ENCODE measurements at places on chromosomes 3 and 15.

DNA sequence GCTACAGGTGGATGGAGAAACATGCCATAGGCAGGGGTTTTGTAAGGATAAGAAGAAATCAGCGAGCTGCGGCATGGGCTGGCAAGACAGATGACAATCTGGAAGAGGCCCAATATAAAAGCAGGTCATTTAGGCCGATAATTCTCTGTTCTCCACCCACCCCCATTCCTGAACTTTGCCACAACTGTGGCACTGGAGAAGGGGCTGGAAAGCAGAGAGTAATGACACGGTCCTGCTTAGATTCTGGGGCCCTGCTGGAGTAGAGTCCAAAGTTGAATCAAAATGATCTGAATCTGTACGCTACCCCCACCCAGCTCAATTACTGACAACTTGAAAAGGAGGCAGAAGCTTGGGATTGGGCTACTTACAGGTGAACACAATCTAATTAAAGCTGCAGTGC, 18.4 kb upstream of the BUB1B start:
- DNase-seq, result no peak

GRCh38 chr3:77158730-77159581, 119.1 kb downstream of the ROBO2 start:
- no peak for DNase-seq

DNA sequence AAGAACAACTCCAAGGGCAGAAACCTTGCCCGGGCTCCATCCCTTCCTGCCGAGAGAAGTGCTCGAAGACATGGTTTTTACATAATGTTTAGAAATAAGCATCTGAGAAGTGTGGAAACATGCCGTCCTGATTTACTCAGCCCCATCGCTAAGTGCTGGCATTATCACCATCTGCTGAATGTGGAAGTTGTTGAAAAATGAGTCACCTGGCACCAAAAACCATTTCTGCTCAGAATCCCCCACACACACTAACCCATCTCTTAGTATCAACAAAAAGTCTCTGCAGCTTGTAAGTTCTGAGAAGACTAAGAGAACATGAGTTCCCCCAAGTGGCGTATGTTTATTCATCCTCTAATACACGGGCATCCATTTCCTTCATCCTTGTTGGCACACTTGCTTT, 51.0 kb upstream of the ARL8B start:
- no peak for DNase-seq

- no peak for DNase-seq
These were observed 1.5 kb downstream of the GPR87 start for GRCh38 chr3:151315136-151315535.

DNA sequence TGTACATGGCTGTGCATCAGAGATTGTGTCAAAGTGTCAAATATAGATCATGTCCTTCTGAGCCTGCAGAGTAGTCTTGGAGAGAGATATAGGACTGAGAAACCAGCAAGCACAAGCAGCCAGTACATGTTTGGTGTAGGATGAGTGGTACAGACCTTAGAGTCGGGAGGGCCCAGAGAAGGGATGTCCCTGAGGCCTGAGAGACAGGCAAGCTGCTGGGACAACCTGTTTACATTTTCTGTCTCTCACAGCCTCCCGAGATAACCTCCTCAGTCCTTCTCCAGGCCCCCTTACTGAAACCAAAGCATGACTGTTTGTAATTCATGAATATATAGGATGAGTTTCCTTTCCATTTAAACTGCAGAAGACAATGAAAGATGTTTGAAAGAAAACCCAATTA, 182.4 kb upstream of the STT3B start:
- no peak for DNase-seq

- no peak for DNase-seq
These were observed 108.8 kb upstream of the MCTP2 start for GRCh38 chr15:94122516-94122915.

GRCh38 chr3:110504401-110504800, 567.2 kb upstream of the NECTIN3 start:
- no peak for DNase-seq

DNA sequence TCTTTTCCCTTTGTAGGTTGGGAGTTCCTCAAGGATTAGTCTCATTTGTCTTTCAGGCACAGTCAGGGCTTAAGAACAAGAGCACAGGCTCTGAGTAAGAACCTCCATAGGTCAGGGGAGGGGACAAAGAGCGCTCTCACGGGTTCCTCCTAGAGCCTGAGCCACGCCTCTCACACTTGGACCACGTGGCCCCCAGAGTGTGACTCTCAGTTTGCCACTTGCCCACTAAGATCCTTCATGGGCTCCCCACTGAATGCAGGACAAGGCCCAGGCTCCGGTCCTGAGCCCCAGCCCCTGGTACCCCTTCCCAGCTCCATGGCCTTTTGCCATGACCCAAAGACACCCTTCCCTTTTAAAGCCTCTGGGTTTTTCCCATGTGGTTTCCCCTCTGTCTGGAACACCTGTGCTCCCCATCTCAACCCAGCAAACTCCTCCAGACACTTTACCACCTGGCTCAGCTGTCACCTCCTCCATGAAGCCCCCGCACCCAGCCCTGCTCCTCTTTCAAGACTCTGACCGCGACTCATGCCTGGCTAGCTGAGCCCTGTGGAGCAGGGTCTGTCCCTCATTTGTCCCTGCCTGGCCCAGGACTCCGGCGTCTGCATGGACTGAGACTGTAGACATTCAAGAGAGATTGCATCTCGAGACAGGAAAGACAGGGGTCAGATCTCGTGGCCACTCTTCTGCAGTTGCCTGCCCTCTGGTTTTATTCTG, 32.7 kb downstream of the IQSEC1 start:
- no peak for DNase-seq

GRCh38 chr3:187922704-187923416, 177.6 kb upstream of the BCL6 start:
- no peak for DNase-seq

DNA sequence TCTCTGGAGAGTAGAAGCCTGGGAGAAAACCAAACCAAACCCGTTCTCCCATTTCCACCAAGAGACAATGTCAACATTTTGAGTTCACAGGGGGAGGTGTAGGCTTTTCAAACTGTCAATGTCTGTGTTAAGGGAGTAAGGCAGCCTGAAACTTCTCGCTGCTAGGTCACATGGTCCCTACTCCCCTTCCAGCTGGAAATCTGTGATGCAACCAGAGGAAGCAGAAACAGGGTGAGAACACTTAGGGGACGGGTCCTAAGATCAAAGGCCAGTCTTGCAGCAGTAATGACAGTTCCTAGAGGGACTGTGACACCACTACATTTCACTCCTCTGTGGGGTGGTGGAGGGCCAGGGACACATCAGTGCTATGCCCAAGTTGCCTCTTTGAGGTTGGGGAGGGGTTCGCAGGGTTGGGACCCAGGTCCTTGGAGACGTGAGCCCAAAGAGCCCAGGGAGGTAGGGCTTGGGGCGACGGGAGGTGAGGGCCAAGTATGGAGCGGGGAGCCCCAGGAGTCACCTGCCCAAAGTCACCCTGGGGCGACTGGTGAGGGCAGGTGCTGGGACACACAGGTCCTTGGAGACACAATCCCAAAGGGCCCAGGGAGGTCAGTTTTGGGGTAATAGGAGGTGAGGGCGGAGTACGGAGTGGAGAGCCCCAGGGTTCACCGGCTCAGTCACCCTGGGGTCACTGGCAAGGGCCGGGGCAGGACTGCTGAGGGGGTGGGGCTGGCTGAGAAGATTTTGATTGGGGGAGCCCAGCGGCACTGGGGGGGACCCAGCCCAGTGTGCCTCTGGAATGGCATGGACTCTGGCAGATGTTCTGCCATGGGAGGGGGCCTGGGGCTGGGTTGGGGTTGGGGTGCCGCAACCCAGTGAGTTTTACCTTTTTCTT, 582 bp downstream of the GOLGA6L2 start:
- no peak for DNase-seq

- DNase-seq, result no peak
These were observed 1.0 kb downstream of the MAPKAPK3 start for GRCh38 chr3:50617911-50618481.
